A549 treated with RU486 at 1 μM for 4 hours (cell line): ENCODE measurements at places on chromosomes 5 and 9. TPM values are rescaled to one million over a fixed set of nuclear protein-coding genes. Genes with fewer than 3 reads are reported as not detected.

Gene MAP1B
- total RNA-seq = 25.5 to 57.1 TPM (median 43.2 TPM) in 5 replicates

Gene INSL4
- total RNA-seq = 13.9 to 18.0 TPM (median 15.5 TPM) in 5 replicates

Gene IFNA21
- not detected in 5 replicates for total RNA-seq

Gene AK8
- total RNA-seq = 0.80 to 1.4 TPM (median 0.90 TPM) in 5 replicates

Gene PCAT7
- total RNA-seq = 0.46 to 1.2 TPM (median 0.80 TPM) in 5 replicates

Gene ST8SIA4
- total RNA-seq = 0.24 to 1.3 TPM (median 0.44 TPM) in 5 replicates

Gene KCNIP1
- total RNA-seq = not detected in 5 replicates

Gene STC2
- total RNA-seq = 45.6 to 73.3 TPM (median 56.2 TPM) in 5 replicates

Gene IFNA2
- total RNA-seq = not detected in 5 replicates

Gene ALDOB
- total RNA-seq = not detected in 5 replicates

Gene ZNF169
- total RNA-seq = 1.4 to 2.4 TPM (median 1.7 TPM) in 5 replicates

Gene TAL2
- total RNA-seq = 0.22 to 0.32 TPM in 2 of 5 replicates, not detected in the others

Gene FNIP1
- 8.1 to 12.5 TPM (median 11.7 TPM) in 5 replicates for total RNA-seq

Gene PCDHB4
- 0.03 to 0.08 TPM (median 0.05 TPM) in 5 replicates for total RNA-seq

Gene HEMGN
- not detected in 5 replicates for total RNA-seq

Gene ANKRD34B
- total RNA-seq = 0.02 to 0.06 TPM (median 0.05 TPM) in 3 of 5 replicates, not detected in the others

Gene NRG2
- 1.8 to 2.8 TPM (median 2.1 TPM) in 5 replicates for total RNA-seq

Gene UHRF2
- total RNA-seq = 19.6 to 31.7 TPM (median 30.4 TPM) in 5 replicates

Gene GABBR2
- total RNA-seq = 0.08 to 0.49 TPM (median 0.15 TPM) in 5 replicates

Gene ACO1
- total RNA-seq = 27.6 to 31.2 TPM (median 29.8 TPM) in 5 replicates

Gene UBAC1
- 29.5 to 36.6 TPM (median 36.5 TPM) in 5 replicates for total RNA-seq
